Body of pancreas (tissue), 4 donors: ENCODE measurements at places on chromosomes 11 and 22.

DNA sequence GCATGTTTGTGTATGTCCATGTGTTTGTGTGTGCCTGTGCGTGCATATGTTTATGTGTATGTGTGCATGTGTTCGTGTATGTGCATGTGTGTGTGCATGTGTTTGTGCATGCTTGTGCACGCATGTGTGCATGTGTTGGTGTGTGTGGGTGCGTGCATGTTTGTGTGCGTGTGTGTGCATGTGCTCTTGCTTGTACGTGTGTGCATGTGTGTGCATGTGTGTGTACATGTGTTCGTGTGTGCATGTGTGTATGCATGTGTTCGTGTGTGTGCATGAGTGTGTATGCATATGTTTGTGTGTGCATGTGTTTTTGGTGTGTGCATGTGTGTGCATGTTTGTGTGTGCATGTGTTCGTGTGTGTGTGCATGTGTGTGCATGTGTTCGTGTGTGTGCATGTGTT, 63.4 kb downstream of the TSPAN18 start:
- DNase-seq, result no peak

DNA sequence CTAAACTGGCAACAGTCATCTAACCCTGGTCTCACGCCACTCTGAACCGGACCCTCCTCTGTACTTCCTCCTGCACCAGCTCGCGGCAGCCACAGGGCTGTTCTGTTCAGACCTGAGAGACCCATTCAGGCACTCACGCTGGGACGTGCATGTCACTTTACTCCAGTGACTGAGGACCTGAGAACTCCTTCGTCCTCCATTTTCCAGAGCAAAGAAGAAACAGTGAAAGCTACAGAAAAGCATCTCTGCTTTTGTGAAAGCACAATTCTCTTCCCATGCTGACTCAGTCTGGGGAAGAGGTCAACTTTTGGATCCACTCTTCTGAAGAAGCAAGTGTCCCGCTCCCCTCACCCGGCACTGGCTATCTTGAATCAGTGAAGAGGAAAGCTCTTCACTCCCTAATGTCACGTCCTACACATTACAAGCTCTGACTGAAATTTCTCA, 24.5 kb downstream of the PISD start:
- DNase-seq, result peak; percentile 52

- no peak for DNase-seq
Observed at GRCh38 chr11:101390539-101390938, 193.3 kb downstream of the TRPC6 start.

DNA sequence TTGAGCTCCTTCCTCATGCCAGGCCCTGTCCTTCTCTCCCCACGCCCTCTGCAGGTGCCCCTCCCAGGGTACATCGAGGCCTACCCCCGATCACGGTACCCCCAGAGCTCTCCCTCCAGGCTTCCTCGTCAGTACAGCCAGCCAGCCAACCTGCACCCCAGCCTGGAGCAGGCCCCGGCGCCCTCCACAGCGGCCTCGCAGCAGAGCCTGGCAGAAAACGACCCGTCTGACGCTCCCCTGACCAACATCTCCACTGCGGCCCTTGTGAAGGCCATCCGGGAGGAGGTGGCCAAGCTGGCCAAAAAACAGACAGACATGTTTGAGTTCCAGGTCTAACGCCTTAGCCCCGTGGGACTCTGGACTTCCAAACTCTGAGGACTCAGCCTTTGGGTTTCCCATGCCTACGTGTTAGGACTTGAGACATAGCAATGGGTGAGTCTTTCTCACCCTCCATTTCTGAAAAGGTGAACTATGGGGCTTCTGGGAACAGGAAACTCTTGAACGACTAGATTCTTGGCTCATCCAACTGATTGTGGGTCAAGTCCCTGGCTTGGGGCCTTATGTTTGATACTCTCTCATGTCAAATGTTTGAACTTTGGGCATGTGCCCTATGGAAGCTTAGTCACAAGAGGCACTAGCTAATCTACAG, 32.7 kb downstream of the C11orf91 start:
- no peak for DNase-seq

DNA sequence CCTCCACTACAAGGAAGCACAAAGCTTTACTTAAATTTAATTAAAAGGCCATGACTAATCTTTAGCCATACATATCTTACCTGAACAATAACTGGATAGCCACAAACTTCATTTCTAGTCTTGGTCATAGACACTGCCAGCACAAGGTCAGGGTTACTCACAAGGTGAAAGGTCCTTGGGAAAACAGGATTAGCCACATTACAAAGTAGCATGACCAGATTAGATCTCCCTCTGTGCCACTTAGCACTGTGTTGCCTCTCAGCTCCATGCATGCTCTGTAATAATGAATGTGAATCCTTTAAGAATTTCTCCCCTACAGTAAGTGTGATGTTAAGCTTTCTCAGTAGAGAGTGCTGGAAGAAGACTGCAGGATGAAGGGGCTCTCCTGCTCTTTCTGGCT, 325.1 kb upstream of the MPPED2 start:
- no peak for DNase-seq

GRCh38 chr11:104625246-104625645, 273.0 kb downstream of the CASP12 start:
- no peak for DNase-seq

DNA sequence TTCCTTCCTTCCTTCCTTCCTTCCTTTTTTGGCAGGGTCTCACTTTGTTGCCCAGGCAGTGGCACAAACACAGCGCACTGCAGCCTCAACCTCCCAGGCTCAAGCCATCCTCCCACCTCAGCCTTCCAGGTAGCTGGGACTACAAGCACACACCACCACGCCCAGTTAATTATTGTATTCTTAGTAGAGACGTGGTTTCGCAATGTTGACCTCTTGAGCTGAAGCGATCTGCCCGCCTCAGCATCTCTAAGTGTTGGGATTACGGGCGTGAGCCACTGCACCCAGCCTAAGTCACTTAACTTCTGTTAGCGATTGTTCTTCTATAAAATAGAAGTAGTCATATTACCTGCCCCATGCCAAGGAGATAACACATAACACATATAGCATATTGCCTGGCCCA, 2.8 kb upstream of the SYTL2 start:
- no peak for DNase-seq

DNA sequence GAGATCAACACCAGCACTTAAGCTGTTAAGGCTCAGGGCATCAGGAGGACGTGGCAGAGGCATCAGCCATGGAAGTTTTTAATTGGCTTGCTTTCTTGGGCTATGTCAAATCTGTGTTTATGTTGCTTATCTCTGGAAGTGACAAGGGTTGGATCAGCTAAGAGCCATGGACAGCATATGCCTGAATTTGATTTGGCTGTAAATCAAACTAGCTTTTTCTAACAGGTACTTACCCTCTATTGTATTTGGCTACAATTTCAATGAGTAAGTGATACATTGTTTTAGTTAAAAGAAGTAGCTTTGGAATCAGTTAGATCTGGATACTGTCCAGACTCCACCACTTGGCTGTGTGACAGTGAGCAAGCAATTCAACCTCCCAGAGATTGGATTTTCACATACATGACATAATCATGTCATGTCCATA, 936.6 kb downstream of the OPCML start:
- DNase-seq, result no peak

DNA sequence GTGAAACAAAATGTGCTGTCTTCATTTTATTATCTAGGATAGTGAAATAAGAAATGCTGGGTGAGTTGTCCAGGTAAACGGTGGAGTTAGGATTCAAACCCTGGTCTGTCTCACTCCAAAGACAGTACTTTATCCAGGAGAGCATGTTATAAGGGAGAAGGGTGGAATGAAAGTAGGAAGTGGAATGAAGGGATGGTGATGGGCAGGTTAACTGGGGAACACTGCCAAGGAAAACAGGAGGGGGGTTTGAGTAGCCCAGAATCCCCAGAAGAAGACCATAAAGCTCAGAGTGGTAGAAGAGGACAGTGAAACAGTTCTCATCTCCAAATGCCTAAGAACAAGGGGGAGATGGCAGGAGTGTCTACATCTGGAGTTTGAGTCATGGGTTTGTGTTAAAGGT, 169.0 kb downstream of the BARX2 start:
- DNase-seq, result no peak

DNA sequence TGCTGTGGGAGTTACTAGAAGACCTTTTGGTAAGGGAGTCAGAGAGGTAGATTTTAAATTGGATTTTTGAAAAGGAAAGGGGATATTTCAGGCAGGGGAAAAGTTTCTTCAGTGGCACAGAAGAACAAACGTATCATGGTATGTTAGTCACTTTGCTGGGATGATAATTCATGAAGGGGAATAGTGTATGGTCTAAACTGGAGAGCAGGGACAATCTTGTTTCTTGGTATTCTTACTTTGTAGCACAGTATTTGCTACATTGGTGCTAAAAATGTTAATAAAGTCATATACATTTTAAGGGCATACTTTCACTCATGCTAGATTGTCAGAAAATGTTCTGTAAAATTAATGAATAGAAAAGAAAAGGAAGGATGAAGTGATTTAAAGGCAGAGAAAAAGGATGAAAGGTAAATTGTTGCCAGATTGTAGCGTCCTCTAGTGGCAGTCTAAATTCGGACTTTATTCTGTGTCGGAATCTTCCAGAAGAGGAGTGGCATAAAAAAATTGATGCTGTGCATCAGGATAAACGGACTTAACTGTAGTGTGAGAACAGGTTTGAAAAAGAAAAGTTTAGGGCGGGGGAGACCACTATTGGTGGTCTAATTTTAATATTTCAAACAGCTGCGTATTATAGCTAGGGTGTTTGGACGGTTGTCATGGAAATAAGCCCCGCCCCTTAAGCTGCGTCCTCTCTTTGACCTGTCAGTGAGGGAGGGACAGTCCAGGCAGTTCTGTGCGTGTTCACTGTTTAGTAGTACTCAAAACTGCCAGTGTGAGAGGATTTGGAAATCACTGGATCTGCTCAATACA, at the start of gene BCO2:
Gene BCO2, plus strand, starts transcription at position 724 of the 810 bp plus-strand sequence. CDS start 90 bp downstream, outside the sequence.
- peak; percentile 89 for DNase-seq

DNA sequence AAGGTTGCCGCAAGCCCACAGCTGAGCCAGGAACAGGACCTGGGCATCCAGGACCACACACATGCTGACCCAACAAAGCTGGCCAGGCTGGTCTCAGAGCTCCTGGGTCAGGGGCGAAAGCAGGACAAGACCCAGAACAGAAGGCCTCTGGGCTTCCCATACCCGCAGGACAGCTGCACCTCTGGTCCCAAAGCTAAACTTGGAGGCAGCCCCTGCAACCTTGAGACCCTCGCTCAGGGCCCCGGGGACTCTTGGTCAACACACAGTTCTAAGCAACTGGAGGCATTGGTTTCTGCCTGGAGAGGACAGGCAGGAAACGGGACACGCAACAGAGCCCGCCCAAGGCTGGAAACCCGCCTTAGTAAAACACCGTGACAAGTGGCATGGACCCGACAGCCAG, 11.4 kb downstream of the WNT7B start:
- no peak for DNase-seq

DNA sequence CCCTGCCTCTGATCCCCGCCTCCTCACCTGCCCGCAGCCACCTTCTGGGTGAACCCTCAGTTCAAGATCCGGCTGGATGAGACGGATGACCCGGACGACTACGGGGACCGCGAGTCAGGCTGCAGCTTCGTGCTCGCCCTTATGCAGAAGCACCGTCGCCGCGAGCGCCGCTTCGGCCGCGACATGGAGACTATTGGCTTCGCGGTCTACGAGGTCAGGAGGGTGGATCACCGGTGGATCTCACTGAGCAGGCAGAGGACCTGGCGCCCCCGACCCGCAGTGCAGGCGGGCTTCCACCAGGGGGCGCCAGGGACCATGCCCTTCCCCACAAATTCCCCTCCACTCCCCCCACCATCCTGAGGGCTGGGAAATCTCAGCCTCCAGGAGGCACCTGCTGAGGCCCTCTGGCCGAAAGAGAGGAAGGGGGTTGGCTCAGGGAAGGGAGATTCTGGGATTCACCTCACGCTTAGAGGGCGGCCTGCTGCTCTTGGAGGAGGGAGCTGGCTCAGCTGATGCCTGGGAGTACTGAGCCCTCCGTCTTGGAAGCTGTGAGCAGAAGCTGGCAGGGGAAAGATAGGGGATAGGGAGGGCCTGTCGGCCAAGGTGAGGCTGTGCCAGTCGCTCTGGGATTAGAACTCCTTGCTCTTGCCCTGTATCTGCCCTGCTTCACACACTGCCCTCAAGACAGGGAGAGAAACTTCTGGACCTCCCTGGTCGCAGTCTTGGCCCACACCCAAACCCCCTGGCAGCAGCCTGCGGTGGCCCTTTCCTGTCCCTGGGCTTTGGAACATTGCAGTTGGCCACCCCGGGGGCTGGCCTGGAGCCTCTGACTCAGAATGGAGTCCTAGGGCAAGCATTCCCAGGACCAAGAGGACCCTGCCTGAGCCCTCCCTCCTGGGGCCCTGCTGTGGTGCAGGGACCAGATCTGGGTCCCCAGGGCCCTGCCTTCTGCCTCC, 23.2 kb downstream of the CAPN1 start:
- no peak for DNase-seq

- no peak for DNase-seq
Observed at GRCh38 chr11:43923406-43924111, 18.9 kb upstream of the C11orf96 start.
